ENCODE measurements at places on chromosomes 13 and 19. TPM values are rescaled to one million over a fixed set of nuclear protein-coding genes. Genes with fewer than 3 reads are reported as not detected.
A peak's percentile ranks its signal among the peaks of the same experiment; 100 is the strongest.

GRCh38 chr19:55694656-55695491 lies 19.8 kb downstream of the EPN1 start:
- DNase-seq, result no peak

OSCAR gene
- total RNA-seq, result 1.5 TPM

DNA sequence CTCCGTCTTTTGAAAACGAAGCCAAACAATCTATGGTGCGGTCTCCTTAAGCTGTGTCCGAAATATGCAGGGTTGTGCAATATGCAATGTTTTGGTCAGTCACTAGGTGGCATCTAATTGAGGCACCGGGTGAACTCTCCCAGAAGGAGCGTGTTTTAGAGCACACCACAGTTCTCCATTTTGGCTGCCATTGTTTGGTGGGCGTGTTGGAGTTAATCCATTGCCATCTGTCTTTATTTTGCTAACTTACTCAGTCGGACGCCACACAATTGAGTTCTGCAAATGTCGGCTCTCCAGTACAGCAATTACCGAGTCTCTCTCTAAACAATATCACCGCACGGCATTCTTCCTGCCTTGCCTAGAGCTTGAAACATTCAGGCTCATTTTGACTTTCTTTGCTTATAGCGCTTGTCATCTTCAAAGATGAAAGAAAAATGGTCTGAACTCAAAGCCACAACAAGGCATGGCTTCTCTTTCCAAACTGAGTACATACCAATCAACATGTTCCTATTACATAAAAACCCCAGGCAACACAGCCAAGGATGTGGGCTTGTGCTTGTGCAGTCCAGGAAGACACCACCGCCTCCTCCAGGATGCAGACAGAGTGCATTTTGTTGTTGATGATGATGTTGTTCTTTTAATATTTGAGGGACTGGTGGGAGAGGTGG lies 182.0 kb upstream of the SERP2 start:
- peak; percentile 69 for DNase-seq

DNA sequence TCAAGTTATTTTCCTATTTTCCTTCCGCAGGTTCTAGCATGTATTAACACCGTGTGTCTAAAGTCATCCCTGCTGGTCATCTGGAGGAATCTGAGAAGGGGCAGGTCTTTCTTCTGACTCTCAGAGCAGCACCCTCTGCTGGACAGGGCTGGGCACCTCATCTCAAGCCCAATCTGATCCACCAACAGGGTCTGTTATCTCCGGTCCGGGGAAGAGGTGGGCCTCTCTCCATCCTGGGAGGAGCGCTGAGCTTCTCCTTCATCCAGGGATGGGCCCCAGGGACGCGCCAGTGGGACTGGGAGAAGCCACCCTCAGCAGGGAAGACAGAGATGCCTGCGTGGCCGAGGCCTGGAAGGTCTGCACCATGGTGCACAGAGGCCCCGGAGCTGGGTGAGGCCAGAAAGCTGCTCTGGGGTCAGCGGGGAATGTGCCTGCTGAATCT lies 26.0 kb upstream of the ZNF331 start:
- peak; percentile 45 for DNase-seq

GRCh38 chr13:52830946-52831345 lies 17.5 kb downstream of the PCDH8 start:
- no peak for DNase-seq

GFY gene
- not detected for total RNA-seq

FGF21 gene
- total RNA-seq, result not detected

TJP3 gene
- not detected for total RNA-seq

DNA sequence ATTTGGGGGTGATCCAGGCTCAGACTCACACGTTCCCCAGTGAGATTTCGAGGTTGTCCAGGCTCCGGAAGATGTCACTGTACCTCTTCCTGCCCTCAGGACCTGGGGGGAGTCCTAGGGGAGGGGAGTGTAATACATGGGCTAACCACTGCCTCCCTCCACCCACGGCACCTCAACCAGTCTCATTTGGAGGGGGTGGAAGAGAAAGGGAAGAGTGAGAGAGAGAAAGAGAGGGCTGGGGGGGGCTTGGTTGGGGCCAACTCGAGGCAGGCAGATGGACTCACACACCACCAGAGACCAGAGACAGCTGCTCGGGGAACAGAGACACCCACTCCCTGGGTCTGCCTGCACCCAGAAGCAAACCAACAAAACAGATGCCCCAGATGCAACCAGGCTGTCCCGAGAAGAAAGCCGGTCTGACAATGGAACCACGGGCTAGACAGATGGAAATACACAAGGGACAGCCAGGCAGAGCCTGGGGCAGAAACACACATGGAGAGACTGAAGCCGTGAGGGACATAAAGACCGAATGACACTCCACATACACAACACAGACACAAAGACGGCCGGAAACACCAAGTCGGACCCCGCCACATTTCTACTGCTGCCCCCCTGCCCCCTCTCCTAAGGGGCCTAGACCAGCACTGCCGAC lies 825 bp downstream of the GMIP start:
- DNase-seq, result peak; percentile 40

SLITRK6 gene
- total RNA-seq, result 0.61 TPM

- DNase-seq, result no peak
Measured at GRCh38 chr13:43760257-43760656, 26.5 kb downstream of the ENOX1 start.

DNA sequence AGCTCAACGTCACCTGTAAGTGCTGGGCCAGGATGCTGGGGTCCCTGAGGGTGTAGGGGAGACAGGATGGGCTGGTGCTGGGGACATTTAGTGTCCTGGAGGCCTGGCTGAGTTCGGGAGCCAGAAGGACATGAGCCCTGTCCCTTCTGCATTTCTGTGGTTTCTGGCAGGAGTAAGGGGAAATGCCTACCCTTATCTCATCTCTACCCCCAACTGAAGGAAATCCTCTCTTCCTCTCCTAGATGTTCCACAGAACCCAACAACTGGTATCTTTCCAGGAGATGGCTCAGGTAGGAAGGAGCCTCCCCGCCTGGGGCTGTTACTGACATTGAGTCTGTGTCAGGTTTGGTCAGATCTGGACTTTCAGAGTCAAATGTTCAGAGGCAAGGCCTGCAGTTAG lies 1.2 kb downstream of the CD33 start:
- no peak for DNase-seq

GRCh38 chr13:57507752-57508463 lies 123.6 kb upstream of the PCDH17 start:
- no peak for DNase-seq

C19orf38 gene
- total RNA-seq, result 1.4 TPM

DNA sequence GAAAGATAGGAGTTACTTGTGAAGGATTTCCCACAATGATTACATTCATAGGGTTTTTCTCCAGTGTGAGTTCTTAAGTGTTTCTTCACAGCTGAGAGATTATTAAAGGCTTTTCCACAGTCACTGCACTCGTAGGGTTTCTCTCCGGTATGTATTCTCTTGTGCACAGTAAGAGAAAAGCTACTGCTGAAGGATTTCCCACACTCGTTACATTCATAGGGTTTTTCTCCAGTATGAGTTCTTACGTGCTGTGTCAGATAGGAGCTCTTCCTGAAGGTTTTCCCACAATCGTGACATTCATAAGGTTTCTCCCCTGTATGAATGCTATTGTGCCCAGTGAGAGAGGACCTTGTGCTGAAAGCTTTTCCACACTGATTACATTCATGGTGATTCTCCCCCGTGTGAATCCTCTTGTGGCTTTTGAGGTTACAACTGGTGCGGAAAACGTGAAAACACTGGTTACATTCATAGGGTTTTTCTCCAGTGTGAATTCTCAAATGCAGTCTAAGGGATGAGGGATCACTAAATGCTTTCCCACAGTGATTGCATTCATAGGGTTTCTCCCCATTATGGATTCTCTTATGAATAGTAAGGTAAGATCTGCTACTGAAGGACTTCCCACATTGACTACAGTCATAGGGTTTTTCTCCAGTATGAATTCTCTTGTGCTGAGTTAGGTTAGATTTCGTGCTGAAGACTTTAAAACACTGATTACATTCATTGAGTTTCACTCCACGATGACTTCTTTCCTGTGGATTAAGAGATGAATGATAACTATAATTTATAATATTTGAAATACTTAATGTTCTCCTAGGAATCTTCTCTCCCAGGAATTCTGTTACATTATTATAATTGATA lies 20.6 kb downstream of the ZNF558 start:
- no peak for DNase-seq

DNA sequence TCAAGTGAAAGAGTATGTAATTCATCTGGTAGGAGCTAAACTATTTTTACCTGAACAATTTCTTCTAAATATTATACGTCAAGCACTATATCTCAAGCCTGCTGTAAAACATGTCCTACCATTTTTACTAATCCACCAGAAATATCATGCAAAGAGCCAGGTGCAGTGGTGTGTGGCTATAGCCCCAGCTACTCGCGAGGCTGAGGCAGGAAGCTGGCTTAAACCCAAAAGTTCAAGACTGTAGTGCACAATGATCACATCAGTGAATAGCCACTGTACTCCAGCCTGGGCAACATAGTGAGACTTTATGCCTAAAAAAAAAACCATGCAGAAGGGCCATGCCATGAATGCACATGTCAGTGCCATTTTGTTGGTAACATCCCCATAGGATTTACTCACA lies 20.7 kb upstream of the CLN5 start:
- no peak for DNase-seq

TMIGD2 gene
- total RNA-seq, result not detected

All from right cardiac atrium (tissue), 5 donors.